ENCODE measurements at places on chromosomes 1 and 21. TPM values are rescaled to one million over a fixed set of nuclear protein-coding genes. Genes with fewer than 3 reads are reported as not detected.

IGSF3 gene
- 56.5 TPM for total RNA-seq

RHD gene
- not detected for total RNA-seq

DNA sequence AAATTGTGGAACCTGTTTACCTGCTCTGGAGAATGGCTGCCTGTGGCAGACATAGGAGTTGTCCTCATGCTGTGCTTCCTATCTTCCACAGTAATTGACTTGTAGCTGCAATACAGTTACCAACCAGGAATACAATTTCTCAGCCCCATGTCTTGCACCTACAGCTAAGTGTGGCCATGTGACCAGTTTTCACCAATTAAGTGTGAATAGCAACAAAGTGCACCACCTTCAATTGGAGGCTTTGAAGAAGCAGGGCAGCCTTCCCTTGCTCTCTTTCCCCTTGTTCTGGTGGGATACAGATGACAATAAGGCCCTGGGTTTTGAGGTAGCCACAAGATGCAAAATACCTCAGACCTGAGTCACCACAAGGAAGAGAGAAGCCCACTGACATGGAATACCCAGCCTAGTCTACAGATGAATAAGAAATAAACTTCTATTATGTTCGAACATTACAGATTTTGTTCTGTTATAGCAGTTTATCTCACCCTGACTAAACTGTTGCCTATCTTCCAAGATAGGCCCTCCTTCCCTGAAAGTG is 70.2 kb upstream of the S1PR1 start:
- H3K27ac ChIP-seq = no peak overlapping the region
- H3K27me3 ChIP-seq = no peaks in the 10 kb centered on the region
- H3K4me3 ChIP-seq = no peak overlapping the region
- no peak for DNase-seq

DNA sequence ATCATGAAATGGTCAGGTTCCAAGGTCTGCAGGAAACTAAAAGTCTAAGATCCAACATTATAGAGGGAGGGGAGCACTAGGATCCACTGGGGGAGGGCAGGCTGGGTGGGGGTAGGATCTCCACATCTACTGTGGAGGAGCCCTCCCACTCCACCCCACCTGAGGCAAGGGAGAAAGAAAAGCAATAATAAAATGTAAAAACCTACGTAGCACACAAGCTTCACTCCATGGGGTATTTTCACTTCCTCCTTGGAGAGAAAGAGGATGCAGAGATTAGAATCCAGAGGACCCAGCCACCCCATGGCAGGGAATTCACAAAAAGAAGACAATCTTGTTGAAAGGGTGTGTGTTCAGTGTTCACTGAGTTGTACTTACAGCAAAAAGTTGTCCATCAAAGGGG is 14.4 kb downstream of the SPOCD1 start:
- no peaks in the 10 kb centered on the region for H3K36me3 ChIP-seq
- DNase-seq = no peak
- no peak overlapping the region for H3K27ac ChIP-seq
- H3K4me1 ChIP-seq = peaks cover 8% of the 10 kb centered on the region
- H3K4me3 ChIP-seq = no peak overlapping the region

ASCL5 gene
- not detected for total RNA-seq

- no peaks in the 10 kb centered on the region for H3K36me3 ChIP-seq
- H3K4me3 ChIP-seq = no peak overlapping the region
- no peak overlapping the region for H3K27ac ChIP-seq
- no peaks in the 10 kb centered on the region for H3K4me1 ChIP-seq
- H3K27me3 ChIP-seq = no peaks in the 10 kb centered on the region
Measured at GRCh38 chr1:204673909-204674649, 11.5 kb downstream of the LRRN2 start.

TMEM269 gene
- total RNA-seq = not detected

All from esophagus squamous epithelium (tissue), 5 donors.